Melanocyte of skin (primary cell): ENCODE measurements at places on chromosomes 2 and 18. TPM values are rescaled to one million over a fixed set of nuclear protein-coding genes. Genes with fewer than 3 reads are reported as not detected.

EIF2AK3 gene
- total RNA-seq, result 21.0 and 28.4 TPM in 2 replicates

GPBAR1 gene
- total RNA-seq, result under 0.01 TPM in 2 replicates

ASAP2 gene
- total RNA-seq, result 38.9 and 50.9 TPM in 2 replicates

ANKMY1 gene
- 4.7 and 6.3 TPM in 2 replicates for total RNA-seq

GRB14 gene
- under 0.01 and 1.1 TPM in 2 replicates for total RNA-seq

EGR4 gene
- total RNA-seq, result not detected in 2 replicates

DSC2 gene
- not detected in 2 replicates for total RNA-seq

EHD3 gene
- total RNA-seq, result 7.6 and 15.3 TPM in 2 replicates
